CD4-positive, alpha-beta T cell treated with Interleukin-10 for 1 hour (primary cell): ENCODE measurements at places on chromosomes 1 and 21.

- DNase-seq = no peak
Observed at GRCh38 chr21:44072111-44072510, 35.1 kb upstream of the PWP2 start.

- DNase-seq = no peak
Observed at GRCh38 chr1:218592688-218593087, 247.6 kb downstream of the TGFB2 start.

DNA sequence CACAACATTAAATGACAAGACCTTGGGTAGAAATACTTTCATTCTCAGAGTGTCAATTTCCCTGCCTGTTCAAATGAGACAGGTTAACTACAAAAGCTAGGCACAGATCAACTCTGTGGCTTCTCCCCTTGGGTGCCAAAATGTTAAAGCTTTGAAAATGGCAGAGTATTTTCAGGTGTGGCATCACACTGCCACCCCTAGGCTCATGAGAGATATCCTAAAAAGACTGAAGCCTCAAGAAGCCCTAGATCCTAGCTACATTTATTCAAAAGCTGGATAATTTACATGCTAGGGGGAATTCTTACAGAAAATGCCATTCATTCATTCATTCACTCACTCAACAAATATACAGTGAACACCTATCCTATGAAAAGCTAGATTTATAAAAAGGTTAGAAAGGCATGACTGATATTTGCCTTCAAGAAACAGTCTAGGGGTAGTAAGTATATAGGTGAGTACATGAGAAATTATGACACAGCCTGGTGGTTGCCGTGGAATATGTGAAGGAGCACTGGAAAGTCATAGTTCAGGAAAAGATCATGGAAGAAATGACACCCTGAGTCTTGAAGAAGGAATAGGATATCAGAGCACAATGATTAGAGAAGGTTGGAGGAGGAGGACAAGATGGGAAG is 15.9 kb upstream of the RAB4A start:
- peak; percentile 61 for DNase-seq

GRCh38 chr1:44803312-44804095 is 3.3 kb downstream of the PLK3 start:
- peak; percentile 33 for DNase-seq

GRCh38 chr1:168431882-168432281 is 111.9 kb downstream of the XCL2 start:
- DNase-seq = no peak

DNA sequence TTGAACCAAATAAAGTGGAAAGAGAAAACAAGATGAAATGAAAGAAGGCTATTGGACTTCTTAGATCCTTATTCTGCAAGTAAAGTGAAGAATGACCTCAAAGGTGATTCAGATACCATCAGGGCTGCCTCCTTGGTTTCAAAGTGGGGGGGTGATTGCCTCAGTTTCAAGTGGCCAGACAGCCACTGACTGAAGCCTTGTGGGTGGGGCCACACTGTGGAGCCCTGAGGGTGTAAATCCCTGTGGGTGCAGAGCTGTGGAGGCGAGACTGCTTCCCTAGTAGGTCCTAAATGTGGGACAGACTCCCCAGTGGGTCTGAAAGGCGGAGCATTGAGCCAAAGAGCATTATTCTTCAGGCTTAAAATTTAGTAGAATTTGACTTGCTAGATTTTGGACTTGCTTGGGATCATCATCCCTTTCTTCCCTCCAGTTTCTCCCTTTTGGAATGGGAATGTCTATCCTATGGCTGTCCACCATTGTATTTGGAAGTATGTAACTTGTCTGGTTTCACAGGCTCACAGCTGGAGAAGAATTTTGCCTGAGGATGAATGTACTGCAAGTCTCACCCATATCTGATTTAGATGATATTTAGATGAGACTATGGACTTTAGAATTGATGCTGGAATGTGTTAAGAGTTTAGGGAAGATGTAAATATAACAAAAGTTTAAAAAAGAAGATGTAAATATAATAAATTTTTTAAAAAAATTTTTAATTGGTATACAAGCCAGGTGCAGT is 71.6 kb upstream of the SOX13 start:
- no peak for DNase-seq

GRCh38 chr1:42938645-42939615 is 19.7 kb downstream of the SLC2A1 start:
- no peak for DNase-seq

DNA sequence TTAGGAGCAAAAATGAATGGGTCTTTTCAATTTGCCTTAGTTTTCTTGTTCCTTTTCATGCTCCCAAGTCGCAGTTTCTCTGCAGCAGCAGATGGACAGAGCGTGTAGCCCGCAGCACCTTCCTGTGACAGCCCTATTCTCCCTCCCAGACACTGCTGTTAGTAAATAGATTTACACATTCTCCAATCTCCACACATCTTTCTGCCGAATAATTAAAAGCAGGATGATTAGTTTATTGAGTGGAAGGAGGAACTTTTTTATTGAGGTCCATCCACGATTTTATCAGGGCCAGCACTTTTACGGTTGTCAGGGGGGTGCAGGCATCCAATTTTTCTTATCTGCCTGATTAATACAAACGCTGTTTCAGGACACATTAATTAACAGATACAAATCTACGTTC is 98.2 kb upstream of the USH2A start:
- DNase-seq = no peak

DNA sequence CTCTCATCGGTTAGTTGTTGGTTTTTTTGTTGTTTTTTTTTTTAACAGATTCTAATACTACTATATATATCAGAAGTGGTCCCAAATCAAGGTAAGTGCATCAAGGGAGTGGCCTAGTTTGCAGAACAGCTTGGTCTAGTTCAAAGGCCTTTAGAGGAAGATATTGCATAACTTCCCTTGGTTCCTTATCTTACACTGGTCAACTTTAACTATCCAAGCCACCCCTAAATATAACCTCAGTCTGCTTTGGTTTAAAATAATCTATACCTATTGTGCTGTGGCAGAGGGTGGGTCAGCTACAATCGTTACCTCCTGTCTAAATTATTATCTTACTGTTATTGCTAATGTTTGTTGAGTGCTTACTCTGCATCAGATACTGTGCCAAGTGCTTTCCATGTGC is 6.9 kb downstream of the S100A12 start:
- DNase-seq = no peak

DNA sequence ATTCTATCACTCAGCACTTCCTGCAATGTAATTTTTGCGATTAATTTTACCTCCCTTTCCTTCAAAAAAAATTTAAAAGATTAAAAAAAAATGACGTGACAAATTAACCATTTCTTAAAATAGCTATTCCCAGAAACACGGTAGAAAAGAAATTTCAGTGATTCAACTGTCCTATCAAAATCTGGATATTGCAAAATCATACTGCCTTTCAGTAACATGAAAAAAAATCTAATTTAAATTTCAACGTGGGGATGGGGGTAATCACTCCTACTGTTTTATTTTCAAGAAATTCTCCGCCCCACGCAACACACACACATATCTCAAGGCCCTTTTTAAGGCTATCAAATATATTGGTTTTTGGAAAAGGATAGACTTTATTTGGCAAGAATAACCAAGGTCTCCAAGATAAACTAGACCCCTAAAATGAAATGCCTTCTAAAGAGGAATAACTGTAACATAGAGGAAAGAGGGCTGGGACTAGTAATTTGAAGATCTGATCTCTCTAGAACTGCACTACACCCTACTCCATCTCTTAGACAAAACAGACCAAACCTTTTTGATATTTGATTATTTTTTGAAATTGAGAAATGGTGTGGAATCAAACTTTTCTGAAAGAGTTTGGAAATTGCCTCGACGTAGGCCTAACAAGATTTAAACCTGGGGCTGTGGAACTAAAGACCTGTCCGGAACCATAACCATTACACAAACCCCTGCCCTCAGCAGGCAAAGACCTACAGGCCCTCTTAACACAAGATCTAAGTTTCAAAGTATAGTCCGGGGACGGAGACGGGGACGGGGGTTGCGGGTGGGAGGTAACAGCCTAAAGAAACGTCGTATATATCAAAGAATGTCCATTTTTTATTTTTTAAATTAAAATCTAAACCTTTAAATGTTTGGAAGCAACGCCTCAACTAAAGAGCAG is 941 bp downstream of the ARNT start:
- peak; percentile 9 for DNase-seq

DNA sequence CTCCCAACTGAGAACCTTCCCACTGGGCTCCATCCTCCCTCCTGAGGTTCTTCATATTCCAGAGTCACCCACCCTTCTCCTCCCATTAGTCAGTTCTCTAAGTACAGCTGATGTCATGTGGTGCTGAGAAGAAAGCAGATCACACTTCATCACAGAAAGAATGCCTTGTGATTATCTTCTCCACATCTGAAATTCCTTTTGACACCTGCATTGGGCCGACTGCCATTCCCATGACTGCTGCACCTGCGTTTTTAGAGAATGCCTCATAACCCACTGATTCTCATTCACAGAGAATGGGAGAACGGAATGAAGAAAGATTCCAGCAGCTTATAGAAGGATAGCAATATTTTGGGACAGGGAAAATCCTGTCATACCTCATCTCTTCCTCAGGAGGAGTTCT is 14.3 kb downstream of the LEPR start:
- no peak for DNase-seq

DNA sequence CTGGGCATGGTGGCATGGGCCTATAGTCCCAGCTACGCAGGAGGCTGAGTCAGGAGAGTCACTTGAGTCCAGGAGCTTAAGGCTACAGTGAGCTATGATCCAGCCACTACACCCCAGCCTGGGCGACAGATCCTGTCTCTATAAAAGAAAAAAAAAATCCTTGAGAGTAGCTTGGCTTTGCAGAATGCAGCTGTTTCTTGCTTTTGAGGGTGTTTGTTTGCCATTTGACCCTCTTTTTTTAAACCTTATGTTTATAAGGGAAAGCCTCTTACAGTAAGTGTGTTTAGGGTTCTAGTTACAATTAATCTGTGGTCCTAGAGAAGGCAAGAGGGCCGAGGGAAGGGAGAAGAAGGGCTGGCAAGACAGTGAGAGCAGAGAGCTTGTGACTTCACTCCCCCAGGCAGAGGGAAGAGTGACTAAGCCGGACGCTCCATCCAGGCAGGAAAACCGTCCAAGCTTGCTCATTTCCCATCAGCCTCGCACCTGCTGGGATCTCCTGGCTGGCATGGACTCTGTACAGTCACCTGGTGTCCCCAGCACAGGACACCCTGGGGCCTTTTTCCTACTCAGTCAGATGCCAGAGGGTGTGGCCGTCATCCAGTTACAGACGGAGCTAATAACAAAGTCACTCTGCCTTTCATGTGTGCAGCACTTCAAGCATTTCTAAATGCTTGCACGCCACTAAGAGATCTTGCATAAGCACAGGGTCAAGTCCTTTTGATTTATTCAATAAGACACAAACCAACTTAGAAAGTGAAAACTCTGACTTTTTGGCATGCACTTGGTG is 55.5 kb upstream of the PSEN2 start:
- DNase-seq = no peak

- no peak for DNase-seq
Observed at GRCh38 chr1:47433477-47434050, 4.3 kb upstream of the FOXD2 start.

- DNase-seq = no peak
Observed at GRCh38 chr1:198880397-198880796, 241.6 kb downstream of the PTPRC start.

DNA sequence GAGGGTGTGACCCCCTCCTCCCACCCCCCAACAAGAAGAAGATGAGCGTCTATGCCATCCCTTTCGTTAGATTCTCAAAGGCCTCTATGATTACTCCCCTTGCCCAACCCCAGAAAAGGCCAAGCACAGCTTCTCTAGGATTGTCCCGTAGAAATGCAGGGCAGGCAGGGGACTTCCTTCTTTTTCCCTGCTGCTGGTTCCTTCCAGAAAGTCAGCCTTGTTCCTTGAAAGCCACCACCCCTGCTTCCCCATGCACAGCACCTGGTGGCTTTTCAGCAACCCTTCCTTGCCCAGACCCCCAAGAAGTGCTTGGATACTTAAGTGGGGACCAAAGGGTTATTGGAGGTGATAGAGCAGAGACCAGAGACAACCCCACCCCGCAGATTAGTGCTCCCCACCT is 75.1 kb downstream of the ARHGEF10L start:
- no peak for DNase-seq

GRCh38 chr21:21003701-21004100 is 5.5 kb downstream of the NCAM2 start:
- DNase-seq = peak; percentile 4

DNA sequence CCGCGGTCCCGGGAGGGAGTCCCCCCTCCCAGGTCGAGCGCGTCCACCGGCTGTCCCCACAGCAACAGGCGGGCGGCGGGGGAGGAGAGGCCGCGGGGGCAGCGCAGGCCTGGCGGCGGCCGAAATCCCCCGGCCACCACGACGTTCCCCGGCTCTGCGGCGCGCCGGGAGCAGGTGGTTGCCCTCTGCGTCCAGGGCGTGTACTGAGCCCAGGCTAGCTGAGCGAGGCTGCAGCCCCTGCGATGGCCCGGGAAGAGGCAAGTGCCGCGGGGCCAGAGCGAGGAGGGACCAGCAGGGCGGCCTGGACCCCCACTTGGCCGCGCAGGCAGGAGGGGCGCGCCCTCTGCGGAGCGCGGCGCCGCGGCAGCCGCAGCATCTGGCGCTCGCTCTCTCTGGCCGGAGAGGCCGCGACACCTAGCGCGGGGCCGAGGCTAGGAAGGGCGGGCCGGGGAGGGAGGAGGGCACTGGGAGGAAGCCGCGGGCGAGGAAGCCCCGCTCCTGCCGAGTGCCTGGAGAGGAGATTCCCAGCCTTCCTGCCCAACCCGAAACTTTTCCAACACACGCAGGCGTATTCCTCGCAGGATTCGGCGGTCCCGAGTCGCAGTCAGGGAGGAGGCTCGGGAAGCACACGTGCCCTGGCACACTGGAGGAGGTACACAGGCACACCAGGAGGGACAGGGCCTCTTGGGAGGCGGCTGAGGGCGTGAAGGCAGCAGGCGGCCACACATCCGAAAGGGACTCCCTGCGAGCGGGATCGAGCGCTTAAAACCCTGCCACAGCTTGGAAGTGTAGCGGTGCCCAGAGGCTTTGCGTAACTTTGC is 4.9 kb upstream of the PROX1 start:
- DNase-seq = no peak

- DNase-seq = no peak
Observed at GRCh38 chr1:18557621-18558465, 72.8 kb upstream of the PAX7 start.

DNA sequence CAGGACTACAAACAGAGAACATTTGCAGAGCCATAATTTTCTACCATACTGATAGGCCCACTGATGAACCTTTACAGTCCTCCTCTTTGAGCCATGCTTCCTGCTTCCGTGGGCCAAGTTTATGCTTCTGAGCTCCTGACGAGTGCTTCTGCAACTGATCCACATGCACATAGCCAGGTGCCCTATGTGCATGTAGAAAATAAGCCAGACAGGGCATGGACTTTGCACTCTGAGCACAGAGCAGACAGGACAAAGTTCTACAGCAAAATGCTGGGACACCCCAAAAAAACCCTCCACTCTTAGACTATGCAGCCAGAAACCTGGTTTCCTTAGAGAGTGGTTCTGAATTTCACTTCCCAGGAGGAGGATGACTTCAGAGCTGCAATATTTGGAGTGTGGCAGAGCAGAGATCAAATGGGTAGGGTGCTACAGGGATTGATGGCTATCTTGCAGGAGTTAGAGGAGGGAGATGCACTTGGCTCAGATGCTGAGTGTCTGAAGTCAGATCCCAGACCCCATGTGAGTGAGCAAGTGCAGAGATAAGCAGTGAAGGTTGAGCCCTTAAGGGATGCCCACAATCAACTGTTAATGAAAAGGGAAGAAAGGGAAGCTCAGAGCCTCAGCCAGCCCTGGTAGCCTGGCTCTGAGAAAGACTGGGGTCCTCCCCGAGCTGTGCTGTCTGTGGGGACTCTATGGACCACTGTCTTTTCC is 230.9 kb downstream of the DUSP10 start:
- no peak for DNase-seq

GRCh38 chr1:54335755-54336108 is 70.5 kb downstream of the SSBP3 start:
- no peak for DNase-seq
